ENCODE measurements at places on chromosomes 6 and 20.

DNA sequence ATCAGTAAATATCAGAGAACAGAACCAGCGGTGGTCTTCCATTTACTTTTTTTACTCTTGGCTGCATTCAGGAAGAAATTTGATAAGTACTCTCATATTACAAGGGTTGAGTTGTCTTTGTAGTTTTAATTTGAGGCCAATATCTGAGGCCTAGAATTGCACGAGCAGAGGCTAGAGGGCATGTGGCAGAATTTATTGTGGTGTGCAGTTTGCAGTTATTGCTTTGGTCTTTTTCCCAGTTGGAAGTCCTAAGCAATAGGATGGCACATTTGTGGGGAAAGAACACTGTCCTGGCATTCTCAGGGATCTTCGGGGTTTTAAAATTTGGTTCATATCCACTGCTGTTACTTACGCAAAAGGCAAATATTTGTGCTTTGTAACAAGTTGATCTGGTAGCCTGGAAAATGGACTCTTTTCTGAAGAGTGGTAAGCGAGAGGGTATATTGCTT, 66.0 kb downstream of the CTNNBL1 start:
- no peak for DNase-seq

GRCh38 chr20:3875378-3875974, 13.7 kb upstream of the PANK2 start:
- DNase-seq = no peak

GRCh38 chr20:23018432-23018831, 16.7 kb upstream of the SSTR4 start:
- no peak for DNase-seq

GRCh38 chr6:129607581-129608186, 102.3 kb downstream of the ARHGAP18 start:
- no peak for DNase-seq

DNA sequence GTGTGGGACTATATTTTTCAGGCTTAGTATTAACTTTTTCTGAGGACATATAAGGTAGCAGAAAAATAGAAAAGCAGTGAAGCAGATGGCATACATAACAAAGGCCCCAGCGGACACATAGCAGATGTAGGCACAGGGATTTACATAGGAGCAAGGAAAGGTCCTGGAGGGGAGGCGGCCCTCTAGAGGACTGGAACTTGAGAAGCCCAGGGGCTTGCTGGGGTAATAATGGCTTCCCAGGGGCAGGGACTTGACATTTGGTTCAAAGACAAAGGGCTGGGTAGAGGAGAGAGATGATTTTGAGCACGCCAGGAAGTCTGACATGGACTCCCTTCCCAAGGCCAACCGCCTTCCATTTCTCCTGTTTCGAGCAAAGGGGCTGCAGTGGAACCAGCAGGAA, 31.7 kb upstream of the OSTM1 start:
- DNase-seq = no peak

GRCh38 chr6:105667056-105667455, 264.2 kb upstream of the PREP start:
- DNase-seq = no peak

DNA sequence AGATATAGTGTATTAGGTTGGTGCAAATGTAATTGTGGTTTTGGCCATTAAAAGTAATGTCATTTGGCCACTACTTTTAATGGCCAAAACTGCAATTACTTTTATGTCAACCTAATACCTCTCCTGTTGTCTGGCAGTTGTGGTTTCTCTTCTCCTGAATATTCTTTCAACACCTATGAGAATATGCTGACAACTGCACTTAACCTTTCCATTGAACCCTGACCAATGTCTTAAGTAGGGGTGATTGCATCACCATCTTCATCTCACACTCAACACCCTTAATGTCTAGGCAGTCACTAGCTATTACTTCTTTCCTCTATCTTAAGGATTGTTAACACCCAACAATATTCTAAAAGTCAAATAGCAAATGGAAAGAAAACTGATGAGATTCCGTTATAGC, 200.5 kb upstream of the HSF2 start:
- no peak for DNase-seq

DNA sequence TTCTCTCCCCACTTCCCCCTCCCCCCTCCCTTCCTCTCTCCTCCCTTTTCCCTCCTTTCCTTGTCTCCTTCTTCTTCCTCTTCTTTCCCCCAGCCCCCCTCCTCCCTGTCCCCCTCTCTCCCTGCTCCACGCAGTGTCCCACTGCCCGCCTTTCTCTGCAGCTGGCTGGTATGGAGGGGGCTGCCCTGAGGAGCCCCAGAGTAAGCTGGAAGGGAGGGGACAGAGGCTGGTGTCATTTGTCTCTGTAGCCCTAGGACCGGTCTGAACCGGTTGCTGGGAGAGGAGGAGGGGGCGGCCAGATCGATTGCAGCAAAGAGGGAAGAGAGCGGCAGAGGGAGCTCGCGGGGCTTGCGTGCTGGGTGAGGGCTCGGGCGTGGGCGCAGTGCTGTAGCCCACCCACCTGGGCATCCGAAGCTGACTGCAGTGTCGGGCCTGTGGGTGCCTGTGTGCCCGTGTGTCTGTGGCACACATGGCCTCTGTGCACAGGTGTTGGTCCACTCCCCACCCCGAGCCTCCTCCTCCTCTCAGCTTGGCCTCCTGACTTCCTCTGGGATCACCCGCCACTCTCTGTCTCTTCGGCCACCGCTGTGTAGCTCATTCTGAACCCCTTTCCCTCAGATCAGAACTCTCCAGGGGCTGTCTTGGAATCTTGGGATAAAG, 50.6 kb downstream of the SRC start:
- no peak for DNase-seq

- DNase-seq = no peak
These were observed 134.0 kb downstream of the SAMD5 start for GRCh38 chr6:147642458-147642857.

DNA sequence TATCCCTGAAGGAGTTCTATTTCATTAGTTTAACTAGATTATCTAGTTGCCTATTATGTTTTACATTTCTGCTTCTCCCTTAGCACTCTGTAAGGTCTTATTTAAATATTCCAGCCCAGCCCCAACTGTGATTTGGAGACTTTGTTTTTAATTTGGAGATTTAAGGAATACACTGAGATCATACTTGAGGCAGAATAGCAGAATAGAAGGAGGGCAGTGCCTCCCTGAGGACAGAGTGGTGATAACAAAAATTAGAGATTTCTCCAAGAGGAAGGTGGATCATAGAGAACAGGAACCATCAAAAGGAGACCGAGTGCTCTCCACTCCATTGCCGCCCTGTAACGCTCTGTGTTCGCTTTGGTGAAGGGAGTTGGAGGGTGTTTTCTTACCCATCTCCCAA, 14.8 kb upstream of the CD164 start:
- DNase-seq = no peak

DNA sequence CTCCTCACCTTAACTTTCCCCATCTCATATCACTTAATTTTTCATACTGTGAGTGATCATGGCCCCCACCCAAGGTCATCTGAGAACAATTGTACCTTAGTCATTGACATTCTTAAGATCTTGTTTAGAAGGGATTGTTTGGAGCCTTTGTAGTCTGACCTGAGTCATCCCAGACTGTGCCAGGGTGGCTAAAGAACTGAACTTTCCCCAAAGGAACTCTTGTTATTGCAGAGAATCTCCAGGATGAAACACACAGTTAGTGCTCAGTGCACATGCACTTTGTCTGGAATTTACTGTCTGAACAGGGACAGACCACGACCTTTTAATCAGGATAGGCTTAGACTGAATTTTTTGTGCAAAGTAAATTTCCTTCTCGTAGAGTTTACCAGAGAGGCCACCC, 112.6 kb upstream of the CCN2 start:
- DNase-seq = no peak

DNA sequence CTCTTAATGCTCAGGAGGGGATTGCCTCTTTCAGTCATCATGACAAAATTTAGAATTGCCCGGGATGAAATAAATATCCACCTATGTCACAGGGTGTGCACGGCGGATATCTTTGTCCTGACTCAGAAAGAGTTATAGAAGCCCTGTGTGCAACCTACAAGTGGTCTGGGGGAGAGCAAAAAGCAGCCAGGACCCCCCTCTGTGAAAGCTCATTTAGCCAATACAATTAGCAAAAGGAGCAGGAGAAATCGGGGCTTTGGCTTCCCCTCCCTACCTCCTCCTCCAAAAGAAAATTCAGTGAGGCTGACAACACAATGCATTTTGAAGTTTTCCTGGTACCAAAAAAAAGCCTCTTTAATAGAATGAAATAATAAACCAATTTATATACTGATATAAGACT, 21.8 kb downstream of the FOXA2 start:
- no peak for DNase-seq

DNA sequence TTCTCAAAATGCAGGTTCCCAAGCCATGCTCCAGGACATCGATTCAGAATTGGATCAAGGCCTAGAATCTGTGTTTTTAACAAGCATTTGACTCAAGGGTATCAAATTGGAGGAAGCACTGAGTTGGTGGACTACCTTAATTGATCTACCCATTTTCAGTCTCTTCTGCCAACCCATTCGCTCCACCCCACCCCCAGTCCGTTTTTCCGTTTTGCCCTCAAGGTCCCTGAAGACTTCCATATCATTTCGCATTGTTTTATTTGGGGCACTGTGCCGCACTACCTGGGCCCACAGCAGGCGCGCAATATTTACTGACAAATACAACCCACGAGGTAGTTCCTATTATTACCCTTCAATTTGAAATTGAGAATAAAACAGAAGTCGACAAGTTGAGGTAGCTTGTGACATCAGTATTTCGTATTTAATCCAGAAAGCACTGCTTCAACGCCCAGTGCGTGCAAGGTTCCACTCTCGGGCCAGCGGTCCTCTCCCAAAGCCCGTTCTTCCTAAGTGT, 557 bp upstream of the DHX35 start:
- no peak for DNase-seq

- no peak for DNase-seq
These were observed 29.2 kb downstream of the ERMARD start for GRCh38 chr6:169780571-169781091.

DNA sequence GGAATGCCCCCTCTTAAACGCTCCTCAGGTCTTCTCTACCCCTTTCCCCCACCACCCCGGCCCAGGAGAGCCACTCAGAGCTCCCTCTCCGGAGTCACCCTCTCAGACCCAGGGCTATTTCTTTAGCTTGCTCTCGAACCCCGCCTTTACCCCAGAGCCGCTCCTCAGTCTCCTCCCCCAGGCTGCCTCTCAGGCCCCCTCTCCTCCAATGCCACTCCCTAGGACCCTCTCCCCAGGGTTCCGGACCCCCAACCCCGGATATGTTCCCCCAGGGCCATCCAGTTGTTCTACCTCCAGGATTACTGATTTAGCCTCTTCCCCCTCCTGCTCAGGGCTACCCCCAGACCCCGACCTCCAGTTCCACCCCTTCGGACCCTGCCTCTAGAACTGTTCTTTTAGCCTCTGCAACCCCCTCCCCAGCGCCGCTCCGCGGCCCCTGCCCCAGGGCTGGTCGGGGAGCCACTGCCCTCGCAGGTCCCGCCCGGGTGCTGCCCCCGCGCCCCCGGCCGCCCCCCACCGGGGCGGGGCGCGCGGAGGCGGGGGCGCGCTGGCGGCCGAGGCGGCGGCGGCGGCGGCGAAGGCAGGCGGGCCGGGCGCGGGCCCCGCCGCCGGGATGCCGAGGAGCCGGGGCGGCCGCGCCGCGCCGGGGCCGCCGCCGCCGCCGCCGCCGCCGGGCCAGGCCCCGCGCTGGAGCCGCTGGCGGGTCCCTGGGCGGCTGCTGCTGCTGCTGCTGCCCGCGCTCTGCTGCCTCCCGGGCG, at the start of gene MMP24:
TSS of gene MMP24 (plus strand) at position 565 of the 758 bp plus-strand sequence. CDS start at position 614, 49 bp downstream.
- DNase-seq = no peak

DNA sequence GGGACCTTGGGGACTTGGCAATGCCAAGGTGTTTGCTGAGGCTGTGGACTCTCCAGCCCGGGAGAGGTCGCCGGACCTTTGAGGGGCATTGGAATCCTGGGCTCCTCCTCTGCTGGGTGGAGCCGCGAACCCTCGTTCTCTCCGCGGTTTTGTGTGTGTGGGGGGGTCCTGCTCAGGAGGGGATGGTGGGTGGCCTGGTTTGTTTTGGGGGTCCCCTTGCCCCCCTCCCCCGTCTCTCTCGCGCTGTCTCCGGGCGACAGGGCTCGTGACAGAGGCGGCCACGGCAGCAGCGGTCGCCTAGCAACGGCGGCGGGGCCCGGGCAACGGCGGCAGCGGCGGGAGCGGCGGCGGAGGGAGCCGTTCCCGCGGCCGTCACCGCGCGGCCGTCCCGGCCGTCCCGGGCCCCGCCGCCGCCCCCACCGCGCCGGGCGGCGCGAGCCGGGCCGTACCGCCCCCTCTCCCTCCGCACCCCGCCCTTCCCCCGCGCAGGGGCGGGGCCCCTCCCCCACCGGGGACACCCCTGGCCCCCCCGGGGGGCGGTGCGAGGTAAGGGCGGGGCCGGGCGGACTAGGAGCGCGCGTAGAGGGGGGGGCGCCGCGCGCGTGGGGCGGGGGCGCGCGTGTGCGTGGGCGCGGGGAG, 7.8 kb downstream of the SYNGAP1 start:
- DNase-seq = peak; percentile 56

DNA sequence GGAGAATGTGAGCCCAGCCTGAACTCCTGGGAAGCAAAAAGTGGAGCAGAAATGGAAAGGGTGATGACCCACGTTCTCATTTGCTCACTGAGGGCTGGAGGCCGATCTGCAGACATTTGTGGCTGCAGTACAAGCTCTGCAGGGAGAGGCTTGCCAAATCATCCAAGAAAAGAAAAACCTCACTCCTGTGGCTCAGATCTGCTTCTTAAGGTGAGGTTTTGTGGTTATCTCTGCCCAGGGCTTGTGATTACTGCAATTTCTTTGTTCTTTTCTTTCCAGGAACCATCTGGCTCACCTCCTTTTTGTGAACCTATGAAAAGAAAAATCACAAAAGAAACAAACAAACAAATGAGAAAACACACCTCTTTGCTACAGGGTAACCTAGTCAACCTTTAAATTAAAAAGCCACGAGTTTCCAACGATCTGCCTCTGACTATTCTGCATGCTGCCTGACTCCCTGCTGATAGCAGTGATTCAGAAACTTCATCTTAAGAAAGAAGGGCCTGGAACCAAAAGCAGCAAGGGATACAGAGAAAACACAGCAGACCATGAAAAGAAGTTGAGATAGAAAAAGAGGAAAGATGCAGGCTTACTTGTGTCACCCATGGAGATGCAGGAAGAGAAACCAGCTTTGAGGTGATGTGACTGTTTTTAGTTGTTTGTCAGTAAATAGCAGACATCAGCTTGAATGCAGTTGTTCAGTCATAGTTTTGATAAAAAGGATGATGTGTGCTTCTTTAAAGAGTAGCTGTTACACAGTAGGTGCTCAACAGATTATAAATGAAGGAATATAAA, 165.1 kb downstream of the LMBRD1 start:
- DNase-seq = no peak

DNA sequence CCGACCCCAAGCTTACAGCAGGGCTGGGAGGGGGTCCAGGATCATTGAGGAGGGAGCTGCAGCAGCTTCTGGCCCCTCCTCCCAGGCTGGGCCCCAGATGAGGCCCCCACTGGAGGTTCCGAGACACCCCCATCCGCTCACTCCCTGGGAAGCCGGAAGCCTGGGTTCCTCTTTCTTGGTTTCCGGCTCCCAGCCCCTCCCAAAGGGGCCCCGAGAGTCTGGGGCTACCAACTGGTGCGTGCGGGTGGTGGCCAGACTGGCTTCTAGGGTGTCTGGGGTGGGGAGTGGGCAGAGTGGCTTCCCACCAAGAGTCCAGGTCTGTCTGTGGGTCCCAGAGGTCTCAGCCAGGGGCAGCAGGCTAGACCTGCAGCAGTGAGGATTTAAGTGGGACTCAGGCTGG, 2.2 kb downstream of the RGS19 start:
- DNase-seq = peak; percentile 78

GRCh38 chr20:46328200-46328882, 20.0 kb upstream of the CDH22 start:
- DNase-seq = no peak
